ENCODE measurements at places on chromosomes 4 and X.

DNA sequence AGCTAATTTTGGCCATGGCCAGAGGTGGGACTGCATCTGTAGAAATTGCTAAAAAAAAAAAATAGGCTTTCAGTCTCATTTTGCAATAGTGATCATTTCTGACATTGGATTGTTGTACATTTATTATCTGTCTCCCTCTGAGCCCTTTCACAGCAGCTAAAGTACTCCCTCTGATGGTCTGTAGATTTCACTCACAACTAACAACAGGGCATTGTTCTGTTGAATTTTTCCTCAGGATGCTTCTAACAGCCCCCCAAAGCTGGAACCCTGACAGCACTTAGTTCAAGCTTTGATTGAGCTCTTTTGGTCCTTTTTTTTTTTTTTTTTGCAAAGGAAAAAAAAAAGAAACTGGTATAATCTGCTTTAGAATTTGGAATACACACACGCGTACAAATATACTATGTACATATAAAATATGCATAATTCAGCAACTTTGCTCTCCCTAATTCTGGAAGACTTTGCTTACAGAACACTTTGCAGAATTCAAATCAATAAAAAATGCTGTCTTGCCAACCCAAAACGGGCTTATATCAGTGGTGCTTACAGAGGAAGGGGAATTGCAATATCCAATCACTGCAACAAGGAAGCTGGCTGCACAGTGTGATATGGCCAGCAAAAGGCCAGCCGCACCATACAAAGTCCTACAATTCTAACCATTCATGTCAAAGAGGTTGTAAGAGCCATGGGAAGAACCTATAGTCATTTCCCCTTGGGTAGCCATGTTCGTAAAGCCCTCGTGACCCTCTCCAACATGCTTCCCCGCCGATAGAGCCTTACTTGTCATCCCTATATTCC is 406.4 kb downstream of the SMARCA1 start:
- DNase-seq: no peak

DNA sequence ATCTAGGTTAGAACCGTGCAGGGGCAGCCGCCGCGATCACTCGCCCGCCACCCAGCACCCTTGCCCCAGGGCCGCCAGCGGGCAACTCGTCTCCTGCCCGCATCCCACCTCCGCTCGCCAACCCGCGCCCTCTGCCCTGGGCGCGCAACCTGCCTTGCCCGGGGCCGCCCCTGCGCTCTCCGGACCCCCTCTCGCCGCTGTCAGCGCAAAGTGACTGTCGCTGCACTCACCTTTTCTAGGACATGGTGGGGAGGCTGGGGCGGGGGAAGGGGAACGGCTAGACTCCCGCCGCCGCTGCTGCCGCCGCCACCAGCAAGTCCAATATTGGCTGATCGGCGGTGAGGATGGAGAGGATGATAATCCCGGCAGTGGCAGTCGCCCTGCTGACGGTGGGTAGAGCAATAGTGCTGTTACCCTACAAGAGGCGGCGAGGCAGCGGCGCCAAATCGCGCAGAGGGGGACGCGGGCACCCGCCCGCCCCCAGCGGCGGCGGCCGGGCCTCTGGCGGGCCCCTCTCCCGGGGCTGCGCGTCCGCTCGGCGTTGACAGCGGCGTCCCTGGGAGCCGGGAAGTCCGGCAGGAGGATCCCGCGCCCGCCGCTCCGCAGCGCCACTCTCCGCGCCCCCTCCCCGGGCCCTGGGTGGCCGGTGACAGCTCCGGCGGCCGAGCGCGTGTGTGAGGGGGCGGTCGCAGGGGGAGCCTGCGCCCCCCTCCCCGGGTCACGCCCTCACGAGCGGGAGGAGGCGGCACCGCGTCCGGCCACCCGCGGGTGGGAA is 2.3 kb upstream of the NR3C2 start:
- DNase-seq: no peak

DNA sequence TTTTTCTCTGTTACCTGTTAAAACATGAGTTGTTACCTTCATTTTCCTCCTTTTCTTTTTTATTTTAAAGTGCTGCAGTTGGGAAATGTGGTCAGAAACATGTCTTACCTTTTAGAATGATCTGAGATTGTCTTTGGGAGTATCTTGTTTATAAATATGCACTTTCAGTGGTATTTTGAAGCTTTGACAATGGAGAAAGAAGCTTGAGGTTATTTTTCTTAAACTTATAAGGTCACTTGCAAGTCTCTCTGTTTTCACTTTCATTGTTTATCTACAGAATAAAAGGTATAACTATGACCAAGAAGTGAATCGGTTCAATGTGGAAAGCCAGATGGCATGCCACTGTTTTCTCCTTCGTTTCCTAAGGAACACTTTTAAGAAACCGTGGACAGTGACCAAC is 167.5 kb upstream of the SLC7A11 start:
- DNase-seq: no peak

GRCh38 chr4:26839016-26839415 is 21.6 kb upstream of the STIM2 start:
- DNase-seq: no peak
